ENCODE measurements at places on chromosomes 12 and 14. TPM values are rescaled to one million over a fixed set of nuclear protein-coding genes. Genes with fewer than 3 reads are reported as not detected.

DNA sequence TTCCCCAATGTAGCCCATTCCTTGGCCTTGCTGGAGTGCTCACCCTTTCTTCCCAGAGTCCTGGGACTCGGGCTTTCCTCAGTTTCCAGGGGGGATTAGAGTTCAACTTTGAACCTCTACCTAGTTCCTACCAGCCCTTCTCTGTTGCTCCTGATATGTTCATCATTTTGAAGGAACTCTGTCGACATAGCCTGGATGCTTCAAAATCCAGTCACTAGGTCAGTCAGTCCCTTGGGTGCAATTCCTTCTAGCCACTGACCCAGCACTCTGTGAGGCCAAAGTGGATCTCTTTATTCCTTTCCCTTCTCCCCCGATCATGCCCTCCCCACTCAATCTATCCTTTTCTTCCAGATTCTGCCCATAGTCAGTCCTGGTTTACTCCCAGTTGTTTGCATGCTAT lies 72.3 kb upstream of the TMCC3 start:
- no peak for DNase-seq

- DNase-seq, result no peak
These were observed 338.4 kb downstream of the RAD51B start for GRCh38 chr14:68157971-68158371.

DNA sequence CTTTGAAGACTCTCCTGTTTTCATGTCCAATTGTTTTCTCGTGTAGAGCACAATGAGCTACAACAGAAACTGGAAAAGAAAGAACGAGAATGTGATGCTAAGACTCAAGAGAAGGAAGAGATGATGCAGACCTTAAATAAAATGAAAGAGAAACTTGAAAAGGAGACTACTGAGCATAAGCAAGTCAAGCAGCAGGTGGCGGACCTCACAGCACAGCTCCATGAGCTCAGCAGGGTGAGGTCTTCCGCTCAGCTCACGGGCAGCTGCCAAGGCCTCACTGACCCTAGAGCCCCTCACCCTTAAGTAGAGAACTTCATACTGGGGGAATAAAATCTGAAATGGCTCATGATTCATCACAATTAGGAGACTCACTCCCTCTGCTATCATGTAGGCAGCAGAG lies 134.7 kb downstream of the GPR135 start:
- DNase-seq, result no peak

DNA sequence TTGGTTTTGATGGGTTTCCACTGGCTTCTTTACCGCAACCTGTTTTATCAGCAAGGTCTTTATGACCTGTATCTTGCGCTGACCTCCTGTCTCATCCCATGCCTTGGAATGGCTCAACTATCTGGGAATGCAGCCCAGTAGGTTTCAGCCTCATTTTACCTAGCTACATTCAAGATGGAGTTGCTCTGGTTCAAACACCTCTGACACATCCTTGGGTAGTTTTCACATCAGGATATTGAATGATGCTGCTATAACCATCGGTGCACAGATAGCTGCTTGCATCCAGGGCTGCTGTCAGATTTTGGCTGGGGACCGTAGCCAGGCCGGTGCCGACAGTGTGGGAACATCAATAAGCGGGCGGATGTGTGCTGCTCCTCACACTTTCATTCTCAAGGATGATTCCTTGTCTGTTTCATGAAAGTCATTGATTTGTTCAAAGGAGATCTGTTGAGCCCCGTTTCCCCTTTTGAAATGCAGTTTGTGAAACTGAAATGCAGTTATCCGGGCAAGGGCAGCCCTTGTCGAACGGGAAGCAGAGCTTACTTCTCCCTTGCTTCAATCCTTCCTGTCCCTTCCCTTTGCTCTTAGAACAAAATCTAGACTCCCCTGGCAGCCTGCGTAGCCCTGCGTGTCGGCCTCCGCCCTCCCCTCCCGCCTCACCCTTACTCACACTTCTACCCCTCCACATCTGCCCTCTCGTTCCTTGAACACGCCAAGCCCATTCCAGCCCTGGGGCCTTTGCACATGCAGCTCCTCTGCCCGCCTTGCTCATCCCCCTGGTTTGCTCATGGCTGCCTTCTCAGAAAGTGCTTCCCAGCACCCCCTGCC lies 49.2 kb upstream of the NCOR2 start:
- DNase-seq, result no peak

DNA sequence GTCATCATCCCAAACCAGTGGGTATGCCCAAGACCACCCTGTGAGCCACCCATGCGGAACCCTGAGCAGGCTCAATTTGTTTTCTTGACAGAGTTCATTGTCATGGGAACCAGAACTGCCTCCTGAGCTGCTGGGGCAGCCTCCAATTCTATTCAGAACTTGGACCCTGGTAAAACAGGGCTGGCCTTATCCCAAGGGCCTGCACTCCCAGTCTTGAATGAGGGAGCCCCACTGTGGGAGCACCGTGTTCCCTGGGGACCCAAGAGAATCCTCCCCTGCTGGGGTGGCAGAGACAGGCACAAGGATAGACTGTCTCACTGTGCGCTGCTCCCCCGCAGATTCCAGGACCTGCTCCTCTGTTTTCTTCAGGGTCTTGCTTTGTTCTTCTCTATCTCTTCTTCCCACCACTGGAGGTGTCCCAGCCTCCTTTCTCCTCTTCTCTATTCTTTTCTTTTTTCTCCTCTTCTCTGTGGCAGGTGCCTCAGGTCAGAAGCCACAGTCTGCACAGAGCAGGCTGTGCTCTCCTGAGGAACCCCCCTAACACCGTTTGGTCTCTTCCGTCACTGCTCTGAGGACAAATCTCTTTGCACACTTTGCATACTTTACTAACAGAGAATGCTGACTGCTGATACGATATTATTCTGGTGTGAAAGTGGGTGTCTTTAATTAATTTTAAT lies 31.2 kb upstream of the CHPT1 start:
- no peak for DNase-seq

GRCh38 chr12:90938451-90938850 lies 16.5 kb downstream of the CCER1 start:
- no peak for DNase-seq

DNA sequence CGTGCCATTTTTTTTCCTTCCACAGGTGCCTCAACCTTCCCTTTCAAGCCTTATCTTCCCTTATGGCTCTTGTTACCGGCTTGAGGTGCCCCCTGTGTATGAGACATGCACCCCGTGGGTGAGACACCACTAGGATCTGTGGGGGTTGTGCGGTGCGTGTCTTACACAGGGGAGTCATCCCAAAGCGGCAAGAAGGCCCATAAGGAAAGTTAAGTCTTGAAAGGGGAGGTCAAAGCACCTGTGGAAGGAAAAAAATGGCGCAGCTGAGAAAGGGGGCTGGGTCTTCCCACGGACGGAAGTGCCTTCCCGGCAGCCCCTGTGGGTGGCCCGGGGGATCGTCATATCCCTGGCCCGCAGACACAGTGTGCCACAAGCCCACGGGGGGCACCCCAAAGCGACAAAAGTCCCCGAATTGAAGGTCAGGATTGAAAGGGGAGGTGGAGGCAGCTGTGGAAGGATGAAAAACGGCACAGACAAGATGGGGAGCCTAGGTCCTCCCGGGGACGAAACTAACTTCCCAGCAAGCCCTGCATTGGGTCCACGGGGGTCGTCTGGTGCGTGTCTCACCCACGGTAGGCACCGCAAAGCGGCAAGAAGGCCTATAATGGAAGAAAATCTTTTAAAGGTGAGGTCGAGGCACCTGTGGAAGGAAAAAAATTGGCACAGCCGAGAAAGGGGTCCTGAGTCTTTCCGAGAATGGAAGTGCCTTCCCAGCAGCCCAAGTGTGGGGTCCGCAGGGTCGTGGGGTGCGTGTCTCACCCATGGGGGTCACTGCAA lies 273.3 kb downstream of the ALG10 start:
- peak; percentile 58 for DNase-seq

DNA sequence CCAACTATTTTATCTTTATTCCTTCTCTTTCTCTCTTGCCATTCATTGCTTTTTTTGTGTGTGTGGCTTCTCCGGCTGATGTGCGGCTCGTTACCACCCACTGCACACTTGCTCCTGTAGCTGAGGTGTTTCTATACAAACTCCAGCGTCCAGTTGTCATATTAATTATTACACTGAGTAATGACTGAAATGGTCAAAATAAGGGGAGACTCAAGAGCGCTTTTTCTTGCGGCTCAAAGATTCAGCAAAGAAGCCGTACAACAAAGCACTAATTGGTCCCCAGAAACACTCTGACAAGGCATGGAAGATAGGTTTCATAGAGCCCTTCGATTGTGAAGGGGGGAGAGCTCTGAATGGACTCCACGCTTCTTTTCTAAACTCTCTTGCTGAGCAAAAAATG lies 5.6 kb upstream of the ASCL1 start:
- no peak for DNase-seq

DNA sequence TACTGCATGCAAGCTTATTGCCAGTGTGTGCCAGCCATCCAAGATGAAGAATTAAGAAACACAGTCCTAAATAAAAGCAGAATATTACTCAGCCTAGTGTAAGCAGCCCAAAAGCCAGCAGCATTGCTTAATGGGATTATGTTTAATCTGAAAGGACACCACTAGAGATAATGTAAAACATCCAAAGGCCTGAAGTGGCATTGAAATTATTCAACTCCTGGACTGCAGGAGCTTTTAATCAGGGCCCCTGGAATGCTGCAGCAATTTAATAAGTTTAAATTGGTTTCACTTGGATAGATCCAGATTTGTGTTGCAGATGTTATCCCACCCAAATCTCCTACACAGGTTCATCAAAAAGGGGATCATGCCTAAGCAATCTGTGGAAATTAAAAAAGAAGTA lies 193.0 kb downstream of the C12orf50 start:
- no peak for DNase-seq

DNA sequence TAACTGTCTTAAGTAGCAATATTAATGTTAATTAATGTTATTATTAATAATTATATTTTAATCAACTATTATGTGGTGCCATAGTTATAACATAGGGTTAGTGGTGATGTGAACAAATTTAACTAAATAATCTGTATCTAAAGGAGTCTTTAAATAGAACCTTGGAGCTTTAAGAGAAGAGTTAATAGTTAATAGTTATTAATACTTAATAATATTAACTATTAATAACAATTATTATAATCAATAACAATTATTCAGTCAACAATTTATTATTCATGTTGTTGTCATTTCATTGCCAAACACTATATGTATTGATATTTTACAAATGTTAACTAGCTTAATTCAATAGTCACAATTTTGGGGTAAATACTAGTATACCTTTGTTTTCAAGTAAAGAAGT lies 58.2 kb downstream of the SLC16A7 start:
- DNase-seq, result no peak

- peak; percentile 84 for DNase-seq
These were observed 512 bp downstream of the POU6F1 start for GRCh38 chr12:51217133-51217967.

DNA sequence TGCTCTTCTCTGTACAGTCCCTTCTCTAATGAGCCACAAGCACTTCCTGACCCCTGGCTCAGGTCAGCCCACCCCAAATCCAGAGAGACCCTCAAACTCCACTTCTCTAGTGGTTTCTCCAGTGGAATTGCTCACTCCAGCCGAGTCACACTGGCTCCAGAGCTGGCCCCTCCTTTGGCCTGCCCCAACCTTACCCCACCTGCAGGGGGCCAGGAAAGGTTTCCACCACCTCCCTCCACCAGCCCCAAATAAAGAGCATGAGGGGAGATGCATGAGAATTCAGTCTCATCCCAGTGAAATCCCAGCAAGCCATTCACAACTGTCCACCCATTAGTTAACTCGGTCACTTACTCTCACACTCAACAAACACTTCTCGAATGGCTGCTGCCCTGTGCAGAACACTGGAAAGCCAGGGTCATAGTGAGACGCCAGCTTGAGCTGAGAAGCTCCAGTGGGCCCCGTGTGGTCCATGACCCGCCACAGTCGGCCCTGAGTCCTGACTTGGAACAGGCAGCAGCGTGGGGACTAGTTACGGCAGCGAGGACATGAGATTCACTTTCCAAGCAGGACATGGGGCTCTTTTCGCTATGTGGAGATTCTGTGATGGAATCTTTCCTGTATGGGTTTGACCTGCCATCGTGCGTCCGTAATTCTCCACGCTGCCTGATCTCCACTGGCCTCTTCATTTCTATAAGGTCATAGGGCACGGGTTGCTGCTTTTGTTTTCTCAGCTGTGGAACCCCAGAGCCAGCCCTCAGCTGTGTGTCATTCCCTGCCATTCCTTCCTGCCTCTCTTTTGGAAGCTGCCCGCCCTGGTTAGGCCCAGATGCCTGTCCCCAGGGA lies 44.2 kb downstream of the SLC6A12 start:
- no peak for DNase-seq

- no peak for DNase-seq
These were observed 227.2 kb downstream of the DACT1 start for GRCh38 chr14:58864751-58865513.

- DNase-seq, result no peak
These were observed 1140.0 kb downstream of the TMEM121 start for GRCh38 chr14:106666341-106666740.

GRCh38 chr12:14773685-14774073 lies 29.6 kb downstream of the WBP11 start:
- DNase-seq, result no peak

DNA sequence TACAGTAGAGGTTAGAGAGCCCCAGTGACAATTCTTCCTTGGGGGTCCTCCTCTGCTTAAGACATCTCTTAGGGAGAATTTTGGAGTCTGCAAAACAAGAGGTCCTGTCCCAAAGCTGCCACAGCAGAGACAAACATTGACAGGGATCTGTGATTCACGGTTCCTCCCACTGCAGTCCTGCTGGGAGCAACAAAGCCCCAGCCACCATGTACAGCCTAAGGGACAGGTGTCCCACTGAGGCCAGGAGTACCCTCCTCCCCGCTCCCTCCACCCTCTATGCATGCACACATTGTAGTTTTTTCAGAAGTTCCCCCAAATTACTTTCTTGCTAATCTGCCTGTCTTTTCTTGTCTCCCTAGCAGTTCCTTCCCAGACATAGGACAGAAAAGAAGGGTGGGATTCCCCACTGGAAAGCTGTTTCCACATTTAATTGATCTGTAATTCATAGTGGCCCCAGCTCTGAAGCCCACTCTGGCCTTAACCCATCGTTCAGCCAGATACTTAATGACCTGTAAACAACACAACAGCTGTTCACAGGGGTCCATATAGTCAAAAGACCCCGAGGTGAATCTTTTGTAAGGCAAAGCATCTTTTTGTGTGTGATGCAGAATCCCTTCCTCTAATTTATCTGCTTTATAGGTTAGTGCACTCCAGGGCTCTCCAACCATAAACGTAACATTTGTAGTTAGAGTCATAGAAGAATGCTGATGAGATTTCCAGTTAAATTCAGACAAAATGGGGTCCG lies 13.9 kb upstream of the PRICKLE1 start:
- DNase-seq, result no peak

- no peak for DNase-seq
These were observed 1.6 kb downstream of the GZMH start for GRCh38 chr14:24607635-24608514.

DNA sequence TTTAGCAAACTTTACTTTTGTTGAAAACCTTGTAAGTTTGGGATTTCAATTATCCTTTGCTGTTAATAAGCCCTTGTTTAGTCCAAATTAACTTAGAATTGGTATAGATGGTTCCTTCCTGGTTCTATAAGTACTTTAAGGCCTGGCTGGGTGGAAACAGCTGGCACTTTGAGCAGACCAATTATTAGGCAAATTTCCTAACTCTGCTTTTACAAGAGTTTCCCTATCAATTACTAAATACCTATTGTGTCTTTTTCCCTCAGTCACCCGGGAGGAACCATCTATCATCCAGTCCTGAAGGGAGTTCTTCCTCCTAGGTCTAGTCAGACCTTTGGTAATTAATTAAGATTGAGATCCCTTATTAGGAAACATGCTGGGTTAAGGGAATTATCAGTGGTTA lies 138.0 kb downstream of the SLC38A6 start:
- DNase-seq, result no peak

- DNase-seq, result no peak
These were observed 144.7 kb downstream of the GPHN start for GRCh38 chr14:66652525-66653106.

Gene MYF6
- total RNA-seq, result not detected

Gene DEPDC4
- 2.3 TPM for total RNA-seq

Gene TBX3
- 23.4 TPM for total RNA-seq

Gene AICDA
- not detected for total RNA-seq

Gene TAC3
- total RNA-seq, result not detected

Gene ENDOU
- total RNA-seq, result 22.9 TPM
